A549 treated with dexamethasone at 1 μM for 4 hours (cell line): ENCODE measurements at places on chromosomes 12 and 14. TPM values are rescaled to one million over a fixed set of nuclear protein-coding genes. Genes with fewer than 3 reads are reported as not detected.

Gene KRT2
- total RNA-seq: not detected in 5 replicates

Gene TESPA1
- not detected in 5 replicates for total RNA-seq

Gene TAS2R42
- total RNA-seq: not detected in 5 replicates

Gene DYNLL1
- 602 to 740 TPM (median 629 TPM) in 5 replicates for total RNA-seq

Gene DPF3
- total RNA-seq: 0.09 to 0.19 TPM (median 0.16 TPM) in 4 of 5 replicates, not detected in the other

Gene COCH
- 21.4 to 25.7 TPM (median 23.9 TPM) in 5 replicates for total RNA-seq

Gene GLS2
- 0.07 to 0.28 TPM (median 0.11 TPM) in 5 replicates for total RNA-seq

Gene DHRS2
- 5.5 to 8.7 TPM (median 6.3 TPM) in 5 replicates for total RNA-seq

Gene PARPBP
- total RNA-seq: 18.2 to 21.0 TPM (median 18.8 TPM) in 5 replicates

Gene CMA1
- total RNA-seq: not detected in 5 replicates

Gene SLCO1C1
- total RNA-seq: not detected in 5 replicates

Gene RAN
- 1,677 to 1,881 TPM (median 1,725 TPM) in 5 replicates for total RNA-seq

Gene HOXC13
- total RNA-seq: 24.6 to 37.6 TPM (median 28.1 TPM) in 5 replicates

Gene TSPAN19
- total RNA-seq: 0.13 TPM in 1 of 5 replicates, not detected in the others

Gene CCDC175
- total RNA-seq: not detected in 5 replicates

Gene DEGS2
- 1.5 to 3.3 TPM (median 2.8 TPM) in 5 replicates for total RNA-seq
